Memory B cell (primary cell): ENCODE measurements at places on chromosomes 6 and 20.
A peak's percentile ranks its signal among the peaks of the same experiment; 100 is the strongest.

- DNase-seq, result no peak
These were observed 8.3 kb upstream of the MMP9 start for GRCh38 chr20:46000262-46000996.

- DNase-seq, result no peak
These were observed 232.5 kb upstream of the SYNDIG1 start for GRCh38 chr20:24236963-24237362.

DNA sequence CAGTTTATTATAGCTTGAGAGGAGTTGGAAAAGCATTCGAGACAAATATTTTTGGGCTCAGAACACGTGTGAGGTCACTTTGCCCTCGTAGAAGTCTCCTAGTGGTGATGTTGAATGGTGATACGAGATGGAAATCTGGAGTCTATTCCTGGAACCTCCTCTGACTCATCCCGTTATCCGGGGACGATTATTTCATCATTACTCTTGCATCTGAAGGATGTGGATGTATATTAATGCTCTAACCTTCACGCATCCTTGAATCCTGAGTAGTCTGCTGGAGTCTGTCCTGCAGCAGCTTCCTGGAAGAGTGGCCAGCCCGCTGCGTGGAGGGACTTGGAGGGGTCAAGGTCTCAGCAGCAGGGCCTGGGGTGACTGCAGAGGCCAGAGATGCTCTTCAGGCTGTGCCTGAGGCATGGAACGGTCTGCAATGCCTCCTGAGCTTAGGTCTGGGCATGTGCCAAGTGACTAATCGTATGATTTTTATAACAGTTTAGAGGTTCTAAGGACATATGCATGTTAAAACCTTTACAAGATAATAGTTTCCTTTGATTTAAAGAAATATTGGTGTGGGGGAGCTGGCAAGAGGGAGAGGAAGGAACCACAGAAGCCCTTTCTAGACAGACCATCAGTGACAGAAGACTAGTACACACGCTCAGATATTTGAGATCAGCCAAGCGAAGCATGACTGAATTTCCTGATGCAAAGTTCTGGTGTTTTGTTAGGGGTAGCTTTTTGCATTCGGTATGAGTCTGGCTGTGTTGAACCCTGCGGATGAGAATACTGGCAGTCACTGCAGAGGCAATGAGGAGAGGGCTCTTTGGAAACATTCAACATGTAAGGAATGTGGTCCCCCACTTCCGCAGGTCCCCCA, 400.2 kb downstream of the QKI start:
- no peak for DNase-seq

GRCh38 chr6:158481690-158482473, 78.0 kb upstream of the TMEM181 start:
- no peak for DNase-seq

- no peak for DNase-seq
These were observed 9.8 kb downstream of the FAM83D start for GRCh38 chr20:38935967-38936407.

DNA sequence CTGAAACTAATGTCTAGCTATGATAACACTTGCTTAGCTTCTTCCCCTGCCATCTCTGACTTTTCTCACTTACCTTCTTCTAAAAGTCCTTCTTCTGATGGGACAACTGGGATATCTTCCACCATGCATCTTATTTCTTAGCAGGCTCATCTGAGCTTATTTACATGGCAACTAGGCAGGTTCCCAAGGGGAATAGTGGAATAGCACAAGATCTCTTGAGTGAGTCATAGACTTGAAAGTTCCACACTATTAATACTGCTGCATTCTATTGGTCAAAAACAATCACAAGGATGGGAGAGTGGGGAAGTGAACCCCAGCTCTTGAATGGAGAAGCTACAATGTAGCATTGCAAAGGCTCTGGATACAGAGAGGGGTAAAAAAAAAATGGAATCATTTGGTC, 142.1 kb downstream of the HAO1 start:
- no peak for DNase-seq

- DNase-seq, result no peak
These were observed 3.4 kb upstream of the ZBTB46 start for GRCh38 chr20:63834491-63834880.

DNA sequence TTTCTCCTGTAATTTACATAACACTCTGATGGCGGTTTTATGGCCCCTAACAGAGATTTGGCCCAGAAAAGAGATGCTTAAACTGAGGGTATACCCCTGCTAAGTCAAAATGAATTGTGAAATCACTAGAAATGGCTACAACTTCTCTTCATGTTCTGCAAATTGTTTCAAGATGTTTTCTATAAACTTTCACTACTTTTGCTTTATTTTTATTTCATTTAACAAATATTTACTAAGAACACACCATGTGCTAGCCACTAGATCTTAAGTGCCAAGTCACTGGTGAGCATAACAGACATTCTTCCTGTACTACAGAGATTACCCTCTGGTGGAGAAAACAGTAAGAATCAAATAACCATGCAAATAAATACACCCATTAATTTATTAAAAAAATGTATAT, 87.6 kb downstream of the KCNQ5 start:
- DNase-seq, result no peak

- DNase-seq, result no peak
These were observed 324 bp upstream of the LAMP5 start for GRCh38 chr20:9514072-9514460.

- DNase-seq, result no peak
These were observed 11.4 kb downstream of the SLC2A4RG start for GRCh38 chr20:63750807-63751470.

- DNase-seq, result no peak
These were observed 18.2 kb upstream of the OCSTAMP start for GRCh38 chr20:46568570-46569129.

DNA sequence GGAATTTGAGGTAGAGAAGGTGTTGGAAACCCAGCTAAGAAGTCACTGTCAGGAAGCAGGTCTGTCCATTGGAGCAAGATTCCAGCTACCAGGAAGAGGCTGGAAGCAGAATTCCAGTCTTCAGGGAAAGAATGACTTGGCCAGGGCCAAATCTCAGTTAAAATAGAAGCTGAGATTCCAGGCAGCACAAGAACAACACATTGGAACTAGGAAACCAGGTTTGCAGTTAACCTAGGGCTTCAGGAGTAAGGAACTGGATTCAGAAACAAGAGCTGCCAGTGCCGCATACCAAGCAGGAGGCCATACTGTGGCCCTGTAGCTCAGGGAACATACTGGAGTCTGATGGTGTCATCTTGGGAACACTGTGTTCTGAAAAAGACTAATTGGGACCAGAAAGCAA, 73.7 kb upstream of the FUCA2 start:
- no peak for DNase-seq

- DNase-seq, result no peak
These were observed 21.4 kb upstream of the SCUBE3 start for GRCh38 chr6:35192301-35192860.

DNA sequence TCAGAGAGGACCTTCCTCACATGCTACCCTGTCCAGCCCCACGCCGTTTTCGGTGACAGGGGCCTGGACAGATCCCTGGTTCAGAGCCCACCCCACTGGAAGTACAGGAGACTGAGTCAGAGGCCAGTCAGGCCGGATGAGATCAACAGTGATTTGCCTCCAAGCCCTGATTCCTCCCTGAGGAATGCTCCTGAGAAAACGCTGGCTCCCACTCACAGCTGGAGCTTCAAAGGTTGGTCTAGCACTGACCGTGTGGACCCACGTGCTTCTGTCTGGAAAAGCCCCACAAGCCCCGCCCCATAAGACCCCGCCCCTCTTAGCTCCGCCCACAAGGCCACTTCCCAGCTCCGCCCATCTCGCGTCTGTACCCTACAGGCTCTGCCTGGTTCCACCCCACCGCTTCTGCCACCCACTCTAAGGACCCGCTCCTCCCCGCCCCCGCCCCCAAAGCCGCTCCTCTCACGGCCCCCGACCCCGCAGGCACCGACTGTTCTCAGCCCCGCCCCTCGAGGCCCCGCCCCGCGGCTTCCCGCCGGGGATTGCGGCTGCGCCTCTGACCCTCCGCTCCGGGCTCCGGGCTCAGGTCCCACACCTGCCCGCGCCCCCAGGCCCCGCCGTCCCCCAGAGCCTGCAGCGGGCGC, 64.9 kb upstream of the BHLHE23 start:
- no peak for DNase-seq

- DNase-seq, result no peak
These were observed 224.6 kb downstream of the PACRG start for GRCh38 chr6:162952423-162952822.

GRCh38 chr6:155010940-155011339, 15.8 kb downstream of the TIAM2 start:
- DNase-seq, result no peak

DNA sequence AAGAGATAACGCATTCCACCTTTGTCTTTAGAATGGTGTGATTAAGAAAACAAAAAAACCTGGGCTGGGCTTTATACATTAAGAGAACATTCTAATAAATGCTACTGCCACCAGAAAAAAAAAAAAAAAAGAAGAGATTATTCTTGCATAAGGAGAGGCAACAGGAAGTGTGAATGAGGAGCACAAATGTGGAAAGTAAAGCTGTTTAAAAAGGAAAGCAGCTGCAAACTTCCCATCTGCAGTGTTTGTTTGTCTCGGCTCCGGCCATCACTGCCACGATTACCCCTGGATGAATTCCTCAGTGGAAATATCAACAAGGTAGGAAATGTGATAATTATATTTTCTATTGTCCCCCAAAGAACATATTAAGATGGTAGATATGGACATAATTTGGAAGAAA, 223.9 kb downstream of the PHF3 start:
- no peak for DNase-seq

DNA sequence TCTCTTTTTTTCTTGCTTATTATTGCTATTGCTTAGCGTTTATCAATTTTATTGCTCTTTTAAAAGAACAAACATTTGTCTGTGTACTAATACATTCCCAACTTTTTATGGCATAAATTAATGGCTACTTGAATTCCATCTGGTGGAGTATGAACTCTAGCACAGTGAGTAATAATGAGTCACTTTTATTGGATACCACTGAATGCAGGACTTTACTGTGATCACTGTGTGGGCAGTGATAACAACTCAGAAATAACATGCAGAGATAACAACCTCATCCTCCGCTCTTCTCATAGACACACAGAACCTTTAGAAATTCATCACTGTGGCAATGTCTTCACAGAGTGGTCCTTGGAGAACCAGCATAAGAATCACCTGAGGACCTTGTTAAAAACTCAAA, 174.9 kb upstream of the PRND start:
- DNase-seq, result no peak

GRCh38 chr6:55836481-55836880, 38.9 kb downstream of the BMP5 start:
- no peak for DNase-seq

DNA sequence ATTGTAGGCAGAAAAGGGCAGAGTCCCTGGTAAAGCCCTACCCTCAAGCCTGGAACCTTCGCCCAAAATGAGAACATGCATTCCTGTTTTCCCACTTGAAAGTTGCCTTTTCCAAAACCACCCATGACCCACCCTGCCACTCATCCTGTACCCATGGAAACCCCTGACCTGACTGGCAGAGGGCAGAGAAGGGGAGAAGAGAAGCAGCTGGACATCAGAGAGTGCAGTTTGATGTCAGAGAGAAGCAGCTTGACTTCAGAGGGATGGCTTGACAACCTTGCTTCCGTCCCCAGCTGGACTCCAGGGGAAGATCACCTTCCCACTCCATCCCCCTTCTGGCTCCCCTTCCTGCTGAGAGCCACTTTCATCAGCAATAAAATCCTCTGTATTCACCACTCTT, 123.6 kb upstream of the SHLD1 start:
- DNase-seq, result no peak

DNA sequence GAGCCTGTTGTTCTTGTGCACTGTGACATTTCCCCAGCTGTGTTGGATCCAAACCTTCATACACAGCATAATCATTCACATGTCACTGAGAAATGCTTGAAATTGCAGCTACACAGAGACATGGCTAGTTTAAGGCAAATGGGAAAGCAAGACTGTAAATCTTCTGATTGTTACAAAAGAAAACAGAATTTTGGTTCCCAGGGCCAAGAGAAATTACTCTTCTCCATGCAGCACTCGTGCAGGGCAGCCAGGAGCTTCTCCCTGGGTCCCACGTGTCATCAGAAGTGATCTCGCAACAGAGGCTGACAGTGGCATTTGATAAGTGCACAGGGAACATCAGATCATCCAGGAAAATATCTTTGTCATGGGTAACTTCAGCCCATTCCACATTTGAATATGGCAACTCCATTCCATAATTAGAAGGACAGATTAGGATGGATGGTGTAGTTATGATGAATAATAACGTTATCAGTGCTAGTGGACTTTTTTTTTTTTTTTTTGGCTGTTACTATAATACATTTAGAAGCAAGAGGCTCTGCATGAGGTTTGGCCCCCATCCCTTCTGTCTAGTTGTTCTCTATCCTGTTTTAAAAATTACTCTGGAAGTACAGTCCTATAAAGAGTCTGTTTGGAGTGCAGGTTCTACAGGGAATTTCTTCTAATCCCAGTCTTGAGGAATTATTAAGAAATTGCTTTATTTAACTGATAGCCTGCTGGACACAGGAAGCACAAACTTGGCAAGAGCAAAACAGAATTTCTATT, 571.0 kb upstream of the NOX3 start:
- DNase-seq, result no peak

DNA sequence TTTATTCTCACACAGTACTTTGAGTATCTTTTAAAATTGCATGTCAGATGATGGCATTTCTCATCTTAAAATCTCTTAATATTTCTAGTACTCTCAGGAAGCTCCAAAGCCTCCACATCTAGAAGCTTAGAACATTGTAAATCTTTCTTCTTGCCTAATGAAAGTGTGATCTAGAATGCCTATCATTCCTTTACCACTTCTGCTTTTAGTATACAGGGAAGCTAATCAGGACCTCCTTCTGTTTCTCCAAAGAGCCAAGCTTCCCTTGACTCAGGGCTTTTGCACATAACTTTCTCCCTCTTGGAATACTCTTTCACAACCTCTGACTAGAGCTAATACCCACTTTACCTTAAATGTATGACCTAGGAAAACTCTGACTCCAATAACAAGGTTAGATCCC, 7.5 kb upstream of the ELOVL4 start:
- no peak for DNase-seq

- DNase-seq, result no peak
These were observed 930.3 kb downstream of the QKI start for GRCh38 chr6:164344801-164345291.

- no peak for DNase-seq
These were observed 13.8 kb upstream of the PCK1 start for GRCh38 chr20:57546956-57547649.

GRCh38 chr20:5100684-5101347, 18.9 kb downstream of the PCNA start:
- peak; percentile 76 for DNase-seq

- no peak for DNase-seq
These were observed 48.9 kb downstream of the SNX14 start for GRCh38 chr6:85544776-85545175.

DNA sequence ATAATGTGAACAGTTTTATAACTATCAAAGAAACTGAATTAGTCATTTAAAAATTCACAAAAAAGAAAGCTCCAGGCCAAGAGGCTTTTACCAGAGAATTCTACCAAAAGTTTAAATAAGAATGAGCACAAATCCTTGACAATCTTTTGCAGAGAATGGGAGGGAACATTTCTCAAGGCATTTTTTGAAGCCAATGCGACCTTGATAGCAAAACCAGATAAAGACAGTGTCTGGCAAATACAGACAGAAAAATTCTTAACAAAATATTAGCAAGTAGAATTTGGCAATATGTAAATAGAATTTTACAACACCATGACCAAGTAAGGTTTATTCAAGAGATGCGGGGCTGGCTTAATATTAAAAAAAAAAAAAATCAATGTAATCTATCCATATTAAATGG, 41.7 kb downstream of the RNF24 start:
- no peak for DNase-seq

- DNase-seq, result peak; percentile 61
These were observed 6.9 kb upstream of the HELZ2 start for GRCh38 chr20:63580796-63581461.

GRCh38 chr6:84853901-84854300, 89.5 kb upstream of the TBX18 start:
- no peak for DNase-seq
